ENCODE measurements at places on chromosomes 13 and 19. TPM values are rescaled to one million over a fixed set of nuclear protein-coding genes. Genes with fewer than 3 reads are reported as not detected.

The ZNF628 gene
- 3.8 TPM for total RNA-seq

The ZNF135 gene
- 1.2 TPM for total RNA-seq

The NUFIP1 gene
- 3.6 TPM for total RNA-seq

The PRODH2 gene
- not detected for total RNA-seq

The TDRD12 gene
- total RNA-seq = 0.29 TPM

The TMC4 gene
- total RNA-seq = not detected

The CEACAM8 gene
- total RNA-seq = not detected

The SPTBN4 gene
- not detected for total RNA-seq

The WDR88 gene
- not detected for total RNA-seq

The DHRS12 gene
- 10.3 TPM for total RNA-seq

The ADGRL1 gene
- total RNA-seq = 11.4 TPM

The INSR gene
- total RNA-seq = 134 TPM

The ZNF835 gene
- total RNA-seq = 0.18 TPM

The SIGLEC10 gene
- not detected for total RNA-seq

The VSIG10L gene
- 0.82 TPM for total RNA-seq

The ZNF471 gene
- total RNA-seq = 2.2 TPM

The C19orf73 gene
- 3.3 TPM for total RNA-seq

The C19orf67 gene
- not detected for total RNA-seq

The NLRP9 gene
- not detected for total RNA-seq

The SCGB2B2 gene
- not detected for total RNA-seq

The CDC37 gene
- total RNA-seq = 332 TPM

The ERCC5 gene
- total RNA-seq = 41.4 TPM

The BRME1 gene
- 1.4 TPM for total RNA-seq

The IQCN gene
- total RNA-seq = 0.92 TPM

The ACP5 gene
- 1.9 TPM for total RNA-seq

The CCDC70 gene
- total RNA-seq = not detected

The ATXN8OS gene
- total RNA-seq = not detected

The ISOC2 gene
- 52.1 TPM for total RNA-seq

The SLC7A10 gene
- not detected for total RNA-seq

The AMER2 gene
- total RNA-seq = not detected

The FPR2 gene
- not detected for total RNA-seq

The OLFM4 gene
- total RNA-seq = not detected

The ZNF345 gene
- 1.2 TPM for total RNA-seq

The KLK13 gene
- total RNA-seq = not detected

The TOMM40 gene
- 75.5 TPM for total RNA-seq

The PLIN5 gene
- total RNA-seq = not detected

All from glomerular endothelial cell (primary cell).